Ascending aorta (tissue), 2 donors: ENCODE measurements at places on chromosomes 5 and 9. TPM values are rescaled to one million over a fixed set of nuclear protein-coding genes. Genes with fewer than 3 reads are reported as not detected.

The WWC1 gene
- not detected for total RNA-seq

The ZFR gene
- 25.8 TPM for total RNA-seq

The GABRB2 gene
- 0.21 TPM for total RNA-seq

The SLC46A2 gene
- not detected for total RNA-seq

The LHFPL2 gene
- total RNA-seq, result 9.7 TPM

The PRUNE2 gene
- 200 TPM for total RNA-seq

The CDH18 gene
- not detected for total RNA-seq
